Mesothelial cell of epicardium (in vitro differentiated cells): ENCODE measurements at places on chromosomes 16 and 17. TPM values are rescaled to one million over a fixed set of nuclear protein-coding genes. Genes with fewer than 3 reads are reported as not detected.

Gene KCNG4
- total RNA-seq, result not detected in 3 replicates

Gene KRTAP4-1
- total RNA-seq, result not detected in 3 replicates

- DNase-seq, result no peak
These were observed 33.3 kb downstream of the MSI2 start for GRCh38 chr17:57289613-57290012.

GRCh38 chr16:65672960-65673359 is 551.1 kb upstream of the CDH11 start:
- no peak for DNase-seq

Gene STH
- total RNA-seq, result not detected in 3 replicates

Gene SLFN13
- total RNA-seq, result 23.1 to 24.7 TPM (median 23.7 TPM) in 3 replicates

DNA sequence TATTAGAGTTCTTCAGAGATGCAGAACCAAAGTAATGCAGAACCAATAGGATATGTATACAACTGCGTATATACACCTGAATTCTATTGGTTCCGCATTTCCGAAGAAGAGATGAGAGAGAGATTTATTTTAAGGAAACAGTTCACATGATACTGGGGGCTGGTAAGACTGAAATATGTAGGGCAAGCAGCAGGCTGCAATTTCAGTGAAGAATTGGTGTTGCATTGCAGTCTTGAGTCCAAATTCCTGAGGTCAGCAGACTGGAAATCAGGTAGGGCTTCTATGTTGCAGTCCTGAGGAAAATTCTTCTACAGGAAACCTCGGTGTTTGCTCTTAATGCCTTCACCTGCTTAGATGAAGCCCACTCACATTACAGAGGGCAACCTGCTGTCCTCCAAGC is 128.2 kb upstream of the MED13 start:
- no peak for DNase-seq
